A172 (cell line): ENCODE measurements at places on chromosomes 6 and 20. TPM values are rescaled to one million over a fixed set of nuclear protein-coding genes. Genes with fewer than 3 reads are reported as not detected.

The NKAPL gene
- total RNA-seq: not detected in 2 replicates

- no peak for DNase-seq
These were observed 54.8 kb upstream of the MBOAT1 start for GRCh38 chr6:20266851-20267608.

The APOBEC2 gene
- not detected in 2 replicates for total RNA-seq

DNA sequence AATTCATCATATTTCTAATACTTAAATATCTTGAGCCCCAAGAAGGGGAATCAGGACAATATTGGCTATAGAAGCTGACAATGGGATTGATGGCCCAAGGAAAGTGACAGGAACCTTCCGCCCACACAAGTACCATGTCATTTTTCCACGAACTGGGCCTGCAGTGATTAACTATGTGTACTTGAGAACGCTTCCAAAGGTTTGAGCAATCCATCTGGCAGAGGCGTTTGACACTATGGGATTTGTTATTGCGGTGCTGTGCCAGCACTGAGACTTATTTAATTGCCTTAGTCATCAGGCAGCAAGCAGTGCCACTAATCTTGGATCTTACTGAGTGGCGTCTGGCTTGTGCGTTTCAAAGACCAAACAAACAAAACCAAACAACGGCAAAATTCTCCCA, 135.6 kb upstream of the UST start:
- peak; percentile 71 for DNase-seq

DNA sequence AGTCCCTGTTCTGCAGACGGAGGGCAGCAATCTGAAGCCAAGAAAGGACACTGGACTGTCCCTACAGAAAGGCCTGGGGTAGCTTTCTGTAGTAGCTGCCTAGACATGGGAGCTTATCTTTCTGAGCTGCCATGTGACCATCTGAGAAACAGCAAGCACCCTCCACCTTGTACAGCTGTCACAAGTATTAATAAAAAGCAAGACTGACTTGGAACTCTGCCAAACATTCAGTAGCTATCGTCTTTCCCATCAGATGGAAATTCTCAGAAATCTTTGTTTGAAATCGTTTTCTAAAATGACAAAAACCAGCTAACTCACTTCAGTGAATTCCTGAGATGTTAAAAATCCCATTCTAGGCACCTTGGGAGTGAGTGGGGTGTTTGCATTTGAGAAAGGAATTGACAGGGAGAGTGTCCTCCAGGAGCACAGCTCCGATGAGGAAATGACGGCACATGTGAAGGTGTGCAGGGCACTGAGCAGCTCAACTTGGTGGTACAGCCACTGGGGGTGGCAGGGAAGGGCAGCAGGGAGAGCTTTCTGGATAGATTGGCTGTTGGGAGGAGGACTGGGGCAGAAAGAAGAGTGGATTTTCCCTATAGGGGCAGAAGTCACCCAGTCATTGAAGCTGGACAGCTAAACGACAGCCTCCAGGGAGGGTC, 24.5 kb downstream of the ACSS1 start:
- DNase-seq: no peak

The WFDC5 gene
- total RNA-seq: not detected in 2 replicates

- no peak for DNase-seq
These were observed 161.1 kb upstream of the DTNBP1 start for GRCh38 chr6:15823838-15824414.

The TRAPPC3L gene
- total RNA-seq: not detected in 2 replicates

GRCh38 chr20:48294942-48295341, 509.7 kb upstream of the SULF2 start:
- DNase-seq: no peak

DNA sequence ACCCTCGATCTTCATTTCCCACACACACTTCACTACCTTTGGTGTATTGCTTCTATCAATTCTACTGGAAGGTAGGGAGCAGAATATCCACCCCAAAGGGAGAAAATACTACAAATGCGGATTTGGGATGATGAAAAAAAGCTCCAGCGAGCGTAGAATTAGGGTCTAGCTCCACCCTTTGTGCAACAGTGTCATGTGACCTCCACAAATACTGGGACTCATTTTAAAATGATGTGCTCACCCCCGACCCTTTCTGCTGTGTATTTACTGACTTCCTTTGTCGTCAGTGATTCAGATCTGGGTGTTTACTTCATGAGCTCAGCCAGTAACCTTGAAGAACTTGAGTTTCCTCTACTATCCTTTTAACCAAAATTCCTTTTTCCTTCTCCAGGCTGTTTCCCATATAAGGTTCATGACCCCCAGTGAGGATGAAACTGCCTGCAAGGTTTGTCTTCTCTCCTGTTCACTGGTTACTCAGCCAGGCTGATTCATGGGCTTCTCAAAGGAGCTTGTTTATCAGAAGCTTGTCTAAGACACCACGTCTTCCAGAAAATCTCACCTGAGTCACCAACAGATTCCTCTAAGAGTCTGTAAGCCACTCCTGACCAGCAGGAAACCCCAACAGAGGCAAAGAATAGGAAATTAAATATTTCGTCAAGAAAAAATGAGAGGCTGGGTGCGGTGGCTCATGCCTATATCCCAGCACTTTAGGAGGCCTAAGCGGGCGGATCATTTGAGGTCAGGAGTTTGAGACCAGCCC, 39.6 kb upstream of the PAX1 start:
- DNase-seq: no peak

DNA sequence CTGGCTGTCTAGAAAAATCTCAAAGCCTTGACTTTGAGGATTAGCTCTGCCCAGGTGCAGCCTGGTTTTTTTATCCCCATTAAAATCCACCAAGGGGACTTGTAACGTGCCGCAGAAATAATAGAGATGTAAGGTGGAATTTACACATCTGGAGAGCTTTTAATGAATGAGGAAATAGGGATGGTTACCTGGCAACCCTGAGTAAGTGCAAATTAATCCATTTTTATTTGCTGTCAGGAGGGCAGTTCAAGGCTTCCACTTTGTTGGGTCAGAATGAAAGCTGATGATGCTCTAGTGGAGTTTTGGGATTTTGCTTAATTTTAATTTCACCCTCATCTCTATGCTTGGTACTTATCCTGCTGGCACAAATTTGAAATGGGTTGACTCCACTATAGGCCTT, 163.4 kb upstream of the CEP162 start:
- DNase-seq: no peak
